ENCODE measurements at places on chromosomes 12 and 14.

GRCh38 chr12:1034243-1034642 is 43.2 kb downstream of the ERC1 start:
- DNase-seq = no peak

DNA sequence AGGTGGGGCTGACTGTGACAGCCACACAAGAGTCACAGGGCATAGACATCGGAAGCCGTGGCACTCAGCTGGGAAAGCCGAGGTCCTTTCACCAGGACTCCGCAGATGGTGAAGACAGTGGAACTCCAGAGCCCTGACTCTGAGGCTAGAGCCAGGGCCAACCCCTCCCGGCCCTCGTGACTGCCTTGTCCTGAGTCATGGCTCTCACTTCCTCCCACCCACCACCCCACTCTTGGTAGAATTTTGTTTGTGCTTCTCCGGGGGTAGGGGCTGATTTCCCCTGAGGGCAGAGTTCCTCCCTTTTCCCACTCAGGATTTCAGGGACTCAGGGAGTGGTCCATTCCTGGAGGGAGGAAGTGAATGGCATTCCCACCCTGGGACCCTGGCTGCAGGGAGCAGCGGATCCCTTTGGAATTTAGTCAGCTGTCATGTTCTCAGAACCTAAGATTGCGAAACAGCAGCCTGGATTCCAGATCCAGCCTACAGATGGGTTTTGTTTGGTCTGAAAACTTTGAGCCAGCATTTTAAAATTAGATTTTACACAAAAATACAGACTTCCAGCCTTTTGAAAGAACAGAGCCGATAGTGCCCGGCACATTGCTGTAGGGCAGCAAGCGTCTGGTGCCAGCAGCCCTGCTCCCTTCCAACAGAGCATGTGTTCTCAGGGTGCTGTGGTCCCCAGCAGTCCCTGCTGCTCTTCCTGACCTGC is 50.7 kb downstream of the TPCN1 start:
- DNase-seq = no peak

DNA sequence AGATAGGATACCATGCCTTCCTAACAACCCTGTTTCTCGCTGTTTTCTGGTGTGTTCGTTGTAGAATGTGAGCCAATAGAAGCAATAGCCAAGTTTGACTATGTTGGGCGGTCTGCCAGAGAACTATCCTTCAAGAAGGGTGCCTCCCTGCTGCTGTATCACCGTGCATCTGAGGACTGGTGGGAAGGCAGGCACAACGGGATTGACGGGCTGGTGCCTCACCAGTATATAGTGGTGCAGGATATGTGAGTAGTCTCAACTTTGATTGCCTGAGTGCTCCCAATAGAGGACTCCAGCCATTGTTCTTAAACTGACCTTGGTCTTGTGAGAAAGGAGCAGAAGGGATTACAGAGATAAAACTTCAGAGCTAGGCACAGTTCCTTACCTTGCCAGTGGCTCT is 96.2 kb downstream of the KICS2 start:
- DNase-seq = no peak

GRCh38 chr14:50647753-50648152 is 20.4 kb downstream of the SAV1 start:
- no peak for DNase-seq

DNA sequence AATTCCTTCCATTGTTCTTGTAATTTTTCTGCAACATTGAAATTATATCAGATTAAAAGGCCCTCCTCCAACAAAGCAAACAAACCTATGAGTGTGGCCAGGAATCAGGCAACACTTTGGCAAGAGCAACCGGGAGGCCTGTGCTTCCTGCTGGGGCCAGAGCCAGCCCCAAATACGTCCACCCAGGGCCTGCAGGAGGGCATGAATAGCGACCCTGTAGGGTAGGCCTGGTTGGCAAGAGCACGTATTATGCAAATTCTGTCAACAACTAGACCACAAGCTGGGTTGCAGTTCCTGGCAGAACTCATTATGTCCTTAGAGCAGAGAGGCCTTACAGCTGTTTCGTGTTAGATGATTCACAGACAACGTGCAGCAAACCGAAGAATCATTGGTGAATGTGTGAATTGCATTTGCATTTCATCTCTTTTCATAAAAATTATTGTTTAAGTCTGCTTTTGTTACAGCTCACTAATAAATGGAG is 26.9 kb upstream of the LGALS3 start:
- no peak for DNase-seq

GRCh38 chr12:113924341-113924740 is 41.8 kb downstream of the RBM19 start:
- no peak for DNase-seq

- no peak for DNase-seq
Observed at GRCh38 chr14:24311837-24312615, 724 bp downstream of the LTB4R start.

- DNase-seq = no peak
Observed at GRCh38 chr14:32986791-32987540, 48.3 kb downstream of the NPAS3 start.

GRCh38 chr12:67720351-67720856 is 71.9 kb downstream of the DYRK2 start:
- no peak for DNase-seq

GRCh38 chr14:58243790-58244555 is 670 bp upstream of the PSMA3 start:
- DNase-seq = no peak

DNA sequence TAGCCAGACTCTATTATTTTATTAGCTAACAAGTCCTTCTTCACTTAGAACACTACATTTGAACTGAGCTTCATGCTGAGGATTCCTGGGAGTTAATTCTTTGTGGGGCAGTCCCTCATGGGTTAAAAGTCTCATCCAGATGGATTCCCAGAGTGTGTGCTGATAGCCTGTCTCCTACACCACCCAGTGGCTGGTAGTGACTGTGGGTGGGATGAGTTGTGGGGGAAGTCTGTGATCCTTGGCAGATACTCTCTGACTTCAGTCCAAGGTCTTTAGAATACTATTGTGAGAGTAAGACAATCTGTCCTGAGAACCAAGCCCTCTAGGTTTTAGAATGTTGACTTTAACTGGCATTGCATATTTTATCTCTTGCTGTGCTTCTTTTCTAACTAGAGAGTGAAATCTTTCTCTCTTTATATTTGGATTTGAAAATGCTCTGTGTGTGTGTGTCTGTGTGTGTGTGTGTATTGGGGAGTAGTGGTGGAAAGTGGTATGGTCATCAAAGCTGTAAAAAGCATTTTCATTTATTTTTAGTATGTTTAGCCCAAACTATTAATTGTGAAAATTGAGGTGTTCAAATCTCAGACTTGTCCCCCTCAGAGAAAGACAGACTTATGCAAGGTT is 37.3 kb downstream of the AKAP6 start:
- no peak for DNase-seq

- DNase-seq = no peak
Observed at GRCh38 chr12:62250671-62251608, 9.3 kb upstream of the USP15 start.

DNA sequence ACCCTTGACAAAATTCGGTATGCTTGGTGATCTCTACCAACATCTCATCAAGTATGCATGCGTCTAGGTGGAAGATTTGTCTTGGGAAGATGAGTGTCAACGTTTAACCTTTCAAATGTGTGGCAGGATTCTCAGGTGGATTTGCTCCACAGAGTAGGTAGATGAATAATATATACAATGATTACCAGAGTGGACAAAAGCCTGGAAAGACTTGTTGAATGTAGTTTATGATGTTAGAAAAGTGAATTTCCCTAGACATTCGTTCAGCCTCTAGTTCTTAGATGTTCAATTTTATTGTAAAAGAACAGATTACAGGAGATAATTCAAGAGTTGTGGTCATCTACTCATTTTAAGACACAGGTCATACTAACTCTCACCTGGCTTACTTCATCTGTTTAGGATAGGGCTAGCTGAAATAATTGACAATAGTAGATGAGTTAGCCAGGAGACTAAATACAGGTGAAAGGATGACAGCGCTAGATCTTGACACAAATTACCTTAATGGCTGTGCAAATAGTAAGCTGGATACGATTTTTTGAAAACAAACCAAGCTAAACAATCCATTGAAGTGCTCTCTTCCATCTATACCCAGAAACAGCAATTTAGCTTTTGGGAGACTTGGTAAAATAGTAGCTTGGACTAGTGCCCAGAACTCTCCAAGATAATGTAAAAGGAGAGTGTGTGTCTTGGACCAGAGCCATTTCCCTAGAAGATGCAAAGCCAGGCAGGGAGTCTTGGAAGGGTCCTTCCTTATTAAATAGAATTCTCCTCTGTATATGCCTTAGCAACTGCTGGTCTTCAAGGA is 168.0 kb downstream of the DACT1 start:
- DNase-seq = no peak

DNA sequence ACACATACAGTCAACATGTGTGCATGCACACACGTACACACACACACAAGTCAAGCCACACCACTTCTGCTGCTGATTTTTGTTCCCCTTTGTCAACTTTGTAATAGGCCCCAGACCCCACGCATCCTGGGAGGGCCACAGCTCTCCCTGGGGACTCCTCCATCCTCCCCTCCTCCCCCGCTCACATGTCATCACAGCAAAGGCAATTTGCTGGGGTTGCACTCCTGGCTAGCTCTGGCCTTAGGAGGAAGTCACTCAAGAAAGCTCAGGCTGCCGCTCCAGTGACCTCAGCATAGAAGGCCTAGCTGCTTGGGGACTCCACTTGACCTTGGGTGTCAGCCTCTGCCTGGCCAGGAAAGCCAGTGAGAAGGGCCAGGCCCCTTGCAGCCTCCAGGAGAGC is 27.2 kb downstream of the NGB start:
- DNase-seq = no peak

GRCh38 chr14:45070215-45070614 is 13.7 kb upstream of the PRPF39 start:
- no peak for DNase-seq

DNA sequence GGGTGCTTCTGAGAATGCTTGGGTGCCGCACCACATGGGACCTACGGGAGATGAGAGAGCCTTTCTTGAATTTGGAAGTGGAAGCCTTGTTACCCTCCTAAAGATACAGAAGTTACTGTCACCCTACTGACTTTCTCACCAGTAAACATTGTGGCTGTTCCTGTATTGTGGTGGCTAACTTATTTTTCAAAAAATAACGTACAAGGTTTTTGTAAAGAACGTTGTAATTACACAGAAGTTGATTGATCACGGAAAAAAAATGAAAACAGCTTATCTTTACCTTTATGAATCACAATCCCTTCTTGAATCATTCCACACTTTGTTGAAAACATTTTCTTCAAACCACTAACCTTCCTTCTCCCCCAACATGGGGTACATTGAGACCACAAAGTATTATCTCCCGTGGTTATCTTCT is 22.0 kb upstream of the PPFIBP1 start:
- no peak for DNase-seq

- DNase-seq = no peak
Observed at GRCh38 chr12:26691234-26691970, 141.6 kb downstream of the ITPR2 start.

DNA sequence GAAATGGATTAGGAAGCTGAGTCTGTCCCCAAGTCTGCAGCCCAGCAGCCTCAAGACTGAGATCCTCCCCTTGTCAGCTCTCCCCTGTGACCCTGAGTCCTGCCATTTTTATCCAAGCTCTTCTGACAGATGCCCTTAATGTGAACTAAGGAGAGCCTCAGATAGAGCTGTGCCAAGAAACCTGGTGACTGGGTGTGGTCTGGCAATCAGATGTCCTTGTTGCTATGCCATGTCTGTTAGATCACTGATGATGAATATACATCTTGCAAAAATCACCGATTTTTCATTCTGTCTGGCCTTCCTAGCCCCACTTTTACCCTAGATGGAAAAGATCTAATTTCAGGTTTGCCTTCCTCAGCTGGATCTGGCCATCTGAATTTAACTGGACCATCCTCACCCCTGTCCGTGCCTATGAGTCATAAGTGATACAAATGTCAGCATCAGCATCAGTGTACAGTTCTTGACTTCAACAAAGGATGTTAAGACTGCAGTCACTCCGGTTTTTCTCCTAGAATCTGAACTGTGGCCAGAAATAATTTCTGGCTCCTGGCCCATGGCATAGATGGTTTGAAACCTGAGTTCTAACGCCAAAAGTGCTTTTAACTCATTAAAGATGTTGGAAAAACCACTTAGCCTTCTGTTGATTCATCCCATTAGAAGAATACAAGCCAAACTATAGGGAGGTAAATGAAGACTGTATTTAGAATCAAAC is 61.2 kb upstream of the GRIP1 start:
- DNase-seq = no peak

DNA sequence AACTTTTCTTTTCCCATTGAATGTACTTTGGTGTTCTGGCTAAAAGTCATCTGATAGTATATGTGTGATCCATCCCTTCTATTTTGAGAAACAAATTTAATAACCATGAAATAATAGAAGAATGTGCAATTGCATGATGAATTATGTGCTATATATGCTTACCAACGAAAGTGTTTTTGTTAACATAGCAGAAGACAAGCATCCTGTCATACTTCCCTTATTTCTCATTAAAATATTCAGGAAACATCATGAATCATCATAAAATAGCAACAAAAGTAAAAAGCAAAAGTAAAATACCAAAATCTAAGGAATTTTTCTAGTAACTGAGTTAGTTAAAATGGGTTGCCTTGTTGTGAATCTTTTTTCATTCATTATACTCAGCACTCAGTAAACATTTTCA is 409.0 kb upstream of the PDE3A start:
- no peak for DNase-seq

DNA sequence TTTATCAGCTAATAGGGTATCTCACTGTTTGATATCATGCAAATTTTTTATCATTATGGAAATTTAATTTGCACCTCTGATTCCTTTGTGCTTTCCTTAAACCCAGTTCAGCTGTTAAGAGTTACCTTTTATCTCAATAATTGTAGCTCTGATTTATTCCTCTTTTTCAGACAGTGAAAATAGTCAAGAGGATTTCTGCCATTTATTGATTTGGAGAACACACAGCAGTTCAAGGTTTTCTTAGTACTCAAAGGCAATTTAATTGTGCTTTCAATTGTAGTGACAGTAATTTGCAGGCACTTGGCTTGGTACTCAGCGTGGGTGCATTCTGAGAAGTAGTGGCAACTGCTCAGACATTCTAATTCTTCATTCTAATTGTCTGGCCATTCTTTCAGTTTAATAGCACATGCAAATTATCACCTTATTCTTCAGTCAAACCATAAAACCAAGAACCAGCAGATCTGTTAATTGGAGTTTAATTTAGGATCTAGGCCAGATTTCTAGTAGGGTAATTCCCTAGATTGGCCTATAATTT is 709.3 kb downstream of the RPS29 start:
- DNase-seq = no peak

GRCh38 chr12:116381744-116382685 is 104.5 kb upstream of the MED13L start:
- peak; percentile 55 for DNase-seq

Measured in mesothelial cell of epicardium (in vitro differentiated cells).